ENCODE measurements at places on chromosomes 3 and 15. TPM values are rescaled to one million over a fixed set of nuclear protein-coding genes. Genes with fewer than 3 reads are reported as not detected.

HTR3E gene
- not detected for total RNA-seq

ALPK3 gene
- total RNA-seq: 52.1 TPM

EFHB gene
- total RNA-seq: 1.0 TPM

C3orf20 gene
- 0.92 TPM for total RNA-seq

LDHAL6B gene
- total RNA-seq: not detected

VILL gene
- total RNA-seq: 2.5 TPM

C15orf62 gene
- 1.2 TPM for total RNA-seq

GHSR gene
- not detected for total RNA-seq

ZNF774 gene
- 1.7 TPM for total RNA-seq

CEP152 gene
- total RNA-seq: 5.6 TPM

GABRR3 gene
- not detected for total RNA-seq

BCL2A1 gene
- not detected for total RNA-seq

DPPA2 gene
- not detected for total RNA-seq

- H3K27ac ChIP-seq: no peak overlapping the region
- H3K27me3 ChIP-seq: no peaks in the 10 kb centered on the region
- no peak for DNase-seq
- H3K4me3 ChIP-seq: no peak overlapping the region
- no peaks in the 10 kb centered on the region for H3K4me1 ChIP-seq
- H3K36me3 ChIP-seq: no peaks in the 10 kb centered on the region
Observed at GRCh38 chr3:134998855-134999254, 203.8 kb downstream of the EPHB1 start.

DNA sequence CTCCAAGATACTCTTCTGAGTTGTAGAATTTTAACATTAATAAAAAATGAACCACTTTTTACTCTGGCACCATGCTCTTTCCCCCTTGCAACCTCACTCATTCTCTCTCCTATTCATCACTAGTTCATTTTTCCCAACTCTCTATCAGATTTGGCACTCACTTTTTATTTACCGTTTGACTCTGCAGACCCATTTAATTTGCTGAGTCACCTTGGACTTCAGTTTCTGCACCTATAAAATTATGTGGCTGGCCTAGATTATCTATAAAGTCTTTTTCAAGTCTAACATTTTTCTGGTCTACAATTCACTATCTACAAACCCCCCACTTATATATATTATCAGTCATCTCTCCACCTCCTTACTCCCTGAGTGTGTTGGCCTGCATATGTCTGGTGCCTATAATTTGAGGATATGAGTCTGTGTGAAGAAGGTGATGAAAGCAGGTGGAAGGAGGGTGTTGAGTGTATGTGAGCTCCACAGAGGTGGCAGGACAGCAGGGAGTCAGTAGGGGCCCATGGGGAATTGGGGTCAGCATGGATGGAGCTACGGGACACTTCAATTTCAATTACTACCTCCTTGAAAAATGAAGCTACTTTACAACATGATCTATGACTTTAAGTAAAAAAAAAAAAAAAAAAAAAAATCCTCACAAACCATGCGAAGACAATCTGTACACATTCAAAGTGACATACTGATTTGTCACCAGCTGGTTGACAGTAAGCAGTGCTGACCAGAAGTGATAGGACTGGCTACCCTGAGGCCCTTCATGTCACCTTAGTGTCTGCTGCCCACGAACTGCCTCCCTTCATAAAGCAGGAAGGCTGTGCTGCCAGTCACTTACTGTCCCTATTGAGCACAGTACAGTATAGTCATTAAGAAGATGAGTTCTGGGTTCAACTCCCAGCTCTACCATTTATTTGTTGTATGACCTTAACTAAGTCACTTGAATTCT lies 334.2 kb upstream of the IL12A start:
- DNase-seq: peak; percentile 63
- no peaks in the 10 kb centered on the region for H3K36me3 ChIP-seq
- H3K4me1 ChIP-seq: peaks cover 25% of the 10 kb centered on the region
- H3K4me3 ChIP-seq: no peak overlapping the region

GRCh38 chr3:187014417-187014864 lies 84.1 kb downstream of the ST6GAL1 start:
- no peaks in the 10 kb centered on the region for H3K36me3 ChIP-seq
- no peaks in the 10 kb centered on the region for H3K4me1 ChIP-seq
- no peaks in the 10 kb centered on the region for H3K27me3 ChIP-seq
- H3K4me3 ChIP-seq: no peak overlapping the region
- H3K27ac ChIP-seq: no peak overlapping the region
- no peak for DNase-seq

DNA sequence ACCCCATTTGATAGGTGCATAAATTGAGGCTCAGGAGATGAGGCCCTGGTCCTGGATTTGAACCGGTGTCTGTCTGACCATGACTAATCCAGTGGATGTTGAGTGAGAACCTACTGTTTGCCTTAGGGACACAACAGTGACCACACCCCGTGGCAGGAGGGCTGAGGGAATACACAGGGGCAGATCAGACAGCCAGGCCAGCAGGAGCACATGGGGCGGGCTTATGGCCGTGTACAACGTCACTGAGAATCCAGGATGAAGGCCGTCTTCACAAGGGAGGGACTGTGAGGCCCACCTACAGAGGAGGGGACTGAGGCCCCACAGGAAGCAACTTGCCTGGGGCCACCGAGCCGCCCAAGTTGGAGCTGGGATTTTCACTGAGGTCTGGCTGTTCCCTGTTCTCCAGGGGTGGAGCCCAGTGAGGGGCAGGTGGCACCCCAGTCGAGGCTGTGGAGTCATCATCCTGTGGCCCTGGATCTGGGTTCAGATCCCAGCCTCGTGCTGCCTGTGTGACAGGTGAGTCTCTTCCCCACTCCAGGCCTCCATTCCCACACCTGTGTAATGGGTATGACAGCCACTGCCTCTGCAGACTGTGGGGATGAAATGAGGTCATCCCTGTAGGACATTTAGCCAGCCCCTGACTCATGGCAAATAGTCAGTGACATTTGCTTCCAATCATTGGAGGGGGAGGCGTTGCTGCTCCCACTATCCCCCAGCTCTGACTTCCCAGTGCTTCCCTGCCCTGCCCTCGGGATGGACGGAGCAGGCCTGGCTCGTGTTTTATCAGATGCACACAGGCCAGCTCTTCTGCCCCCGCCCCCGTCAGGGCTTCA lies 6.3 kb upstream of the PLXND1 start:
- peaks cover under 1% of the 10 kb centered on the region for H3K27me3 ChIP-seq
- no peak overlapping the region for H3K27ac ChIP-seq
- H3K4me1 ChIP-seq: peaks cover 11% of the 10 kb centered on the region
- no peaks in the 10 kb centered on the region for H3K36me3 ChIP-seq

- no peak for DNase-seq
- no peak overlapping the region for H3K27ac ChIP-seq
- peaks cover 14% of the 10 kb centered on the region for H3K4me1 ChIP-seq
Observed at GRCh38 chr15:33125894-33126537, 68.5 kb downstream of the FMN1 start.

DNA sequence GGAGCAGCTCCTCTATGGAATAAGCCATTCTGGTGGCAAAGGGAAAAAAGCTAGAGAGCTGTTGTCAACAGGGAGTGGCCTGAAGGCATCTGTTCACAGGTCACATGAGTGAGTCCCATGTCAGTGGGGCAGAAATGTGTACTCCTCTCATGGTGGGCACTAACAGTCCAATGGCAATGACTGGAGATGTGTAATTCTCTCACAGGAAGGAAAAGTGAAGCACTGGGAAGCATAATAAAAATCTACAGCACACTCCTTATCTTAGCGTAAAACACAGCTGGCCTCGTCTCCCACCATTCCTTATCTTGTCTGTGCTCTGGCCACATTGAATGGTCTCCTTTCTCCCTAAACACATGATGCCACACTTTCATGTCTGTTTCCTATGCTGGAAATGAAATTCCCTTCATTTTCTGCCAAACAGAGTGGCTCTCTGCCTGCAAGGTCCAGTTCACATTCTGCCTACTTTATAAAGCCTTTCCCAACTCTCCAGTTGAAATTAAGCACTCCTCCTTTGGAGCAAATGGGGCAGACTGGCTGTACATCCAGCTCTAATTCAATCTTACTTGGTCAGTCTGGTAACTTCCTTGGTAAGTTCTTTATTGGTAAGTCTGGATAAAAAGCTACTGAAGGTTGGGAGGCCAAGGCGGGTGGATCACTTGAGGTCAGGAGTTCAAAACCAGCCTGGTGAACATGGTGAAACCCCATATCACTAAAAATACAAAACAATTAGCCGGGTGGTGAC lies 139.8 kb downstream of the RPL22L1 start:
- no peaks in the 10 kb centered on the region for H3K36me3 ChIP-seq
- H3K4me1 ChIP-seq: no peaks in the 10 kb centered on the region
- DNase-seq: no peak
- no peaks in the 10 kb centered on the region for H3K27me3 ChIP-seq
- H3K27ac ChIP-seq: no peak overlapping the region

DNA sequence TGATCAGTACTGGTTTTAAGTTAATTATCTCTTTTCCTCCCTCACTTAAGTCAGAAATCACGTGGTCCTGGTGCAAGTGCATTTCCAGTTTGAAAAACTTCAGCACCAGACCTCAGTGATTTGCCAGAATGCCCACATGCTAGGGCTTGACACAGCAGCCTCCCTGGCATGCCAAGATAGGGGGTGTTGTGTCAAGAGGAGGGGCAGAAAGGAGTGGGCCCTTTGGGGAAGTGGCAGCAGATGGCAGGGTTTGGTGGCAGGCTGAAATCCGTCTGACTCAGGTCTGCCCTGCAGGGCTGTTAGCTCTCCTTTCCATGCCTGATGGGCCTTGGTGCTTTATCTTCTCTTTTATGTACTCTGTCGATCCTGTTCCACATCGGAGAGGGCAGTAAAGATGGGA lies 23.4 kb downstream of the PXK start:
- no peak overlapping the region for H3K4me3 ChIP-seq
- no peak overlapping the region for H3K27ac ChIP-seq
- peaks cover 3% of the 10 kb centered on the region for H3K4me1 ChIP-seq
- no peaks in the 10 kb centered on the region for H3K27me3 ChIP-seq
- H3K36me3 ChIP-seq: no peaks in the 10 kb centered on the region

DNA sequence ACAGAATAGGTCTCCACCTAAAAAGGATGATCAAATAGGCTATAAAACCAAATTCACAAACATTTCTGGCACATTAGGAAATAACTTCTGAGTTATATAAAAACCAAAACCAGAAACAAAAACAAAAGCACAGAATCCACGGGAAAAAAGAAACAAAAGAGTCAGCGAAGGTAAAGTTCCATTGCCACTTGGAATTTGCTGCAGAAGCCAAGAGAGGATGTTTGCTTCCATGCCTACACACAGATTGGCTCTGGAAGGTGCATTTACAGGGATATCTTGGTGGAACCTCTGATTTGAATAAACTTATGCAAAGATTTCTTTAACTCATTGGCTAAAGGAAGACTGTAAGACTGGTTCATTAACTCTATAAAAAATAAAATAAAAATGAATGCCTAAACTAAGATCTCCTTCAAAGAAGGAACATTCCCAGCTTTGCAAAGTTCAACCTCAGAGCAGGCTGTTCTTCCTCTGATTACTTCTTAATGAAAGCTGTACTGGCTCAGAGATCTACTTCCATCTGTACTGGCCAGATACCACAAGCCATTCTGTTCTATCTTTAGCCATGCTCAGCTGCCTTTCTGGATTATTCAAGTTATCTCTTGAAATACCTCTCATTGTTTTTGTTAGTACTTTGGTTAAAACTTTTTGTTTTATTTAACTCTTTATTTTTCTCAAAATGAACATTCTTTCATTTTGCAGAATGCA lies 537.5 kb upstream of the CCDC54 start:
- peaks cover 10% of the 10 kb centered on the region for H3K4me1 ChIP-seq
- no peaks in the 10 kb centered on the region for H3K36me3 ChIP-seq
- H3K4me3 ChIP-seq: no peak overlapping the region
- peak; percentile 45 for DNase-seq
- H3K27me3 ChIP-seq: no peaks in the 10 kb centered on the region

- H3K4me1 ChIP-seq: no peaks in the 10 kb centered on the region
- peaks cover 4% of the 10 kb centered on the region for H3K36me3 ChIP-seq
- no peaks in the 10 kb centered on the region for H3K27me3 ChIP-seq
- H3K4me3 ChIP-seq: no peak overlapping the region
Observed at GRCh38 chr15:89278307-89278706, 34.5 kb downstream of the FANCI start.

DNA sequence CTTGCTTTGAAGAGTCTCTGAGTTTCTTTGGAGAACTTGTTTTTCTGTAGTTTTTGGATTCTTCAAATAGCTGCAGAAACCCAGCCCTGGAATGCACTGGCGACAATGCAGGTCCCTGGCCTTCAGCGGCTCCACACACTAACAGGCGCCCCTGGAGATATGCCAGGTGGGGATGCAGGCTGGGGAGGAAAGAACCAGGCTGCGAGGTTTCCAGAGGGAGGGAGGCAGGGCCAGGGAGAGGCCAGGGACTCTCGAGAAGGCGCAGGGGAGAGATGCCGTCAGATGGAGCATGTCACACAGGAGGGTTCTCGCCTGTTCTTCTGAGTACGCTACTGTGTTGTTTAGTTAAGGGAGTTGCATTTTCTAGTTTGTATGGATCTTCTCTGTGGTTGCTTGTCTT lies 283.1 kb downstream of the GABRG3 start:
- H3K27me3 ChIP-seq: no peaks in the 10 kb centered on the region
- no peak for DNase-seq
- no peaks in the 10 kb centered on the region for H3K4me1 ChIP-seq

DNA sequence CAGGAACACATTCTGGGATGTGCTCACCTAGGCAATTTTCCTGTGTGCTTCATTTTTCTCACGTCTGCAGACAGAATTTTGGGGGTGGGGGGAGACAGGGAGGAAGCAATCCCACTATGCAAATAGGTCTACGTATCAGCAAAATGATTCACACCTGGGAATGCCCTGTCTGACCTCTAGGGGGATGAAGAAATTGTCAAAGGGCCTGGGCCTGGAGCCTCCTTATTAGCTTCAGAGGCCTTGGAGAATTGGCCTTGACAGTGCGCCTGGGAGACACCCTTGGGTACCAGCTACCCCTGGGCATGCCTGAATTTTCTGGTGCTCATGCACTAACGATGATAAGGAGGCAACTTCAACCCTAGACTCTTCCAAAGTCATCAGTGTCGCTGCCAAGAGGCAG lies 207.5 kb downstream of the CADPS start:
- H3K4me3 ChIP-seq: no peak overlapping the region
- DNase-seq: no peak
- no peaks in the 10 kb centered on the region for H3K36me3 ChIP-seq
- no peak overlapping the region for H3K27ac ChIP-seq

- no peak overlapping the region for H3K4me3 ChIP-seq
- no peaks in the 10 kb centered on the region for H3K4me1 ChIP-seq
- DNase-seq: no peak
- H3K27ac ChIP-seq: no peak overlapping the region
- no peaks in the 10 kb centered on the region for H3K36me3 ChIP-seq
Observed at GRCh38 chr3:99720985-99721632, 82.7 kb downstream of the COL8A1 start.

- DNase-seq: no peak
- no peaks in the 10 kb centered on the region for H3K36me3 ChIP-seq
- H3K4me1 ChIP-seq: no peaks in the 10 kb centered on the region
- no peak overlapping the region for H3K4me3 ChIP-seq
Observed at GRCh38 chr15:91142106-91142744, 42.2 kb downstream of the SV2B start.

GRCh38 chr3:188437926-188438325 lies 284.0 kb downstream of the LPP start:
- H3K4me3 ChIP-seq: no peak overlapping the region
- no peaks in the 10 kb centered on the region for H3K27me3 ChIP-seq
- peaks cover 7% of the 10 kb centered on the region for H3K4me1 ChIP-seq
- no peak overlapping the region for H3K27ac ChIP-seq
